Stimulated activated CD8-positive, alpha-beta memory T cell treated with anti-CD3 and anti-CD28 coated beads, Interleukin-15, amount 100 ng/mL, for 48 hours (primary cell): ENCODE measurements at places on chromosomes 11 and 22.

DNA sequence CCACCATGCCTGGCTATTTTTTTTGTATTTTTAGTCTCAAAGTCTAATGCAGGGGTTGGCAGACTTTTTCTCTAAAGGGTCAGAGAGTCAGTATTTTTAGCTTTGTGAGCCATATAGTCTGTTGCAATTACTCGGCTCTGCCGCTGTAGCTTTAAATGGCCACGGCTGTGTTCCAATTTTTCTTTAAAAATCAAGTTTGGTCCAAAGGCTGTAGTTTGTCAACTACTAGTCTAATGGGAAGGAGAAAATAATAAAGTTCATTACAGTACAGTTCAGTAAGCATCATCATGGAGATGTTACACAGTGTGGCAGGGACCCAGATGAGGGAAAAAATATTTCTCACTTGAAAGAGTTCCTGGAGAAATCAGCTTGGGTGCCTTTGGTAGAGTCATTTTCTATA is 107.6 kb downstream of the CSNK2A3 start:
- no peak for DNase-seq

- DNase-seq = no peak
These were observed 27.9 kb downstream of the ADAMTS15 start for GRCh38 chr11:130476200-130476921.

DNA sequence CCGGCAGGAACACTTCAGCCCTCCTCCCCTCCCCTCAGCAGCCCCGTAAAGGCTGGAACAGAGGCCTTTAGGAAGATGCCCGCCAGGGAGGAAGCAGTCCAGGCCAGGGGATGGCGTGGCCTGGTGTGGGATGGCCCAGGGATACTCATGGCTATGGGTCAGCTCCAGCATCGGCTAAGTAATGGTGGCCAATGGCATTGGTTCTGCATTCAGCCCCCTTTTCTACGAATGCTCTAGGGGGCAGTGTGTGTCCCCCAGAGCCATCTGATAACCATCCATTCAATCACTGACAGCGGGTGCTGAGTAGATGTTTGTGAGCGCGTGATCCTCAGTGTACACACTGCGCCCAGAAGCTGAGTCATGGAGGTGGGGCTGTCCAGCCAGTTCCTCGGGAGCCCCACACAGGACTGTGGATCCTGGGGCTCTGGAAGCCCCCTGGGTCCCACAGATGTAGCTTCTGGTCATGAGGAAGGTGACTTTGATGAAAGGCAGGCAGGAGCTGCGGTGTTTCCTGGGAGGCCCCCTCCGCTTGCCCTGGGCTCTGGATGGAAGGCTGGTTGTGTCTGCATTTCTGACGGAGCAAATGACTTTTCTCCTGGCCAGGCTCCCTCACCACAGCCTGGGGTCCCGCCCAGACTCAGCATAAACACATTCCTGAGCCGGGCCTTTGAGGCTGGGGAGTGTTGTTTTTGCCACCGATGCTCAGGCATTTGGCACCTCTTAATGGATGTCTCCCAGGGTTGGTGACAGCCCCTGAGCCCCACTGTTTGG is 46.5 kb downstream of the FBLN1 start:
- no peak for DNase-seq

DNA sequence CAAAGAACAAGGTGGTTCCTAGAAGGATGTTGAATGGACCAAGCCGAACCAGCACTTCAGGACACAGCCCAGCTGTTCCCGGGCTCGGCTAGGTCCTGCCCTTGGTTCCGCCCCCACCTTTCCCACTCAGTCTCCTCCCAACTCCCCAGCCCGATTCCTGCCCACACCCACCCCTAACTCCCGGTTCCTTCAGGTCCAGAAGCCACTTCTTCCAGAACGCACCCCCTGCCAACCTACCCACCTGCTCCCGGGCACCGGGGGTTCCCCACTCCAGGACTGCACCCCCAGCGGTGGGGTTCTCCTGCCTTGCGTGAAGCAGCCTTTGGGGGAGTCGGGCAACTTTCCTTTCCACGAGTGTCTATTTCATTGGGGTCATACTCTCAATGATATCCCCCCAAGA is 30.7 kb downstream of the CERK start:
- no peak for DNase-seq

GRCh38 chr11:76148941-76149613 is 57.2 kb downstream of the WNT11 start:
- no peak for DNase-seq

GRCh38 chr22:44586999-44587736 is 89.1 kb upstream of the RTL6 start:
- no peak for DNase-seq

GRCh38 chr11:102955624-102956023 is at the start of gene MMP13:
MMP13 (minus strand) TSS chr11:102955732; CDS start chr11:102955705, 27 bp downstream.
- no peak for DNase-seq

GRCh38 chr11:128355558-128355957 is 231.8 kb downstream of the ETS1 start:
- no peak for DNase-seq

GRCh38 chr11:17277024-17277584 is 565 bp downstream of the NUCB2 start:
- peak; percentile 20 for DNase-seq

GRCh38 chr22:49734882-49735281 is 92.8 kb downstream of the BRD1 start:
- DNase-seq = no peak

- no peak for DNase-seq
These were observed 6.8 kb downstream of the CAPN1 start for GRCh38 chr11:65188486-65188885.

DNA sequence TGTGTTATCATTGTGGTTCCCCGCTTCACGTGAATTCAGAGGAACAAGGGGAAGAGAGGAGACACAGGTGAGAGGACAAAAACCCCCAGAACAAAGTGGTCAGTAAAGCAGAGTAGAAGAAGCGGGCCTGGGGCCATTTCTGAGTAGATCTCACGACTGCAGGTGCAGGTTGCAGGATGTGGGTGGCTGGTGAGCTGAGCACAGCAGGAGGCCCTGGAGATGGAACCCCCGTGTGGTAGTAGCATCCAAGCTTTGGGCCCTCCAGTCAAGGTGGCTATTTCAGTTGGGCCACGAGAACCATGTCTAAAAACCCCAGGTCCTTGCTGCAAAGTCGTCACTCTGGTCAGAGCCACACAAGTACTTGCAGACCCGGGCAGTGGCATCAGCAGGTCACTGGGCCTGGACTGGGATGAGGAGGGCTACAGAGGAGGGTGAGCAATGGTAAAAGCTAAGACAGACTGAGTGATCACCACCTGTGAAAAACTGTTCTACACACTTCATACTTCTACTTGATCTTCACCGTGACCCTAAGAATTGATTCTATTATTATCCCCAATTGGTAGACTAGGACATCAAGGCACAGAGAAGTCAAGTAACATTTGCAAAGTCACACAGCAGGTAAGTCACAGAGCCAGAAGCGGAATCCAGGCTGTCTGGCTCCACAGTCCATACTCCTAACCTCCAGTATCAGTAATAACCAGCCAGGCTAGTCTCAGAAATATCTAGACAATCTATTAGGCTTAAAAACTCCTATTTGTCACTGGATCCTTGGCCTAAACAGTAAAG is 43.8 kb downstream of the SLC1A2 start:
- no peak for DNase-seq
